ENCODE measurements at places on chromosomes 1 and 21. TPM values are rescaled to one million over a fixed set of nuclear protein-coding genes. Genes with fewer than 3 reads are reported as not detected.

GRCh38 chr21:36132696-36133095 lies 2.2 kb upstream of the CBR3 start:
- H3K4me3 ChIP-seq: no peak overlapping the region
- H3K27ac ChIP-seq: no peak overlapping the region
- DNase-seq: no peak

GRCh38 chr1:209827384-209828262 lies at the start of gene UTP25:
Gene UTP25 (plus strand): TSS chr1:209827972. CDS start chr1:209828064, 92 bp downstream.
- peaks cover 10% of the 10 kb centered on the region for H3K4me1 ChIP-seq
- H3K36me3 ChIP-seq: peaks cover 16% of the 10 kb centered on the region
- DNase-seq: peak; percentile 92
- peak within 1 kb of the TSS; percentile 93 for H3K4me3 ChIP-seq
- H3K27me3 ChIP-seq: peaks cover 4% of the 10 kb centered on the region

- H3K27ac ChIP-seq: no peak overlapping the region
- no peaks in the 10 kb centered on the region for H3K27me3 ChIP-seq
- no peak overlapping the region for H3K4me3 ChIP-seq
Measured at GRCh38 chr1:52795464-52795863, 47.1 kb upstream of the ZYG11A start.

DNA sequence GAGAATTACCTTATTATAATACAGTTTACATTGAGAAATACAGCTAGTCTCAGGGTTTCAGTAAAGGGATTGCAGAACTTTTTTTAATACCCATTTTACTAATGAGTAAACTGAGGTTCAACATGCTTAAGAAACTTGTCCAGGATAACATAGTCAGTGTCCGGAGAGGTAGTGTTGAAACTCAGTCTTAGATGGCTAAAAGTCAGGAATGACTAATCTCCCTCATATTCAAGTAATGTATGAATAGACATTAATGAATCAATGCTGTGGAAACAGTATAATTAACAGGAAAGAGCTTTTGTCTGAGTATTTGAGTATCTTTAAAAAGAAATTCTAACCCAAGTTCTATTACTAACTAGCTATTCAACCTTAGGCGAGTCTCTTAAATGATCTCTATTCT lies 397.6 kb downstream of the PLA2G4A start:
- no peak for DNase-seq
- H3K4me3 ChIP-seq: no peak overlapping the region
- H3K27me3 ChIP-seq: no peaks in the 10 kb centered on the region
- H3K36me3 ChIP-seq: no peaks in the 10 kb centered on the region
- peaks cover 10% of the 10 kb centered on the region for H3K4me1 ChIP-seq

DNA sequence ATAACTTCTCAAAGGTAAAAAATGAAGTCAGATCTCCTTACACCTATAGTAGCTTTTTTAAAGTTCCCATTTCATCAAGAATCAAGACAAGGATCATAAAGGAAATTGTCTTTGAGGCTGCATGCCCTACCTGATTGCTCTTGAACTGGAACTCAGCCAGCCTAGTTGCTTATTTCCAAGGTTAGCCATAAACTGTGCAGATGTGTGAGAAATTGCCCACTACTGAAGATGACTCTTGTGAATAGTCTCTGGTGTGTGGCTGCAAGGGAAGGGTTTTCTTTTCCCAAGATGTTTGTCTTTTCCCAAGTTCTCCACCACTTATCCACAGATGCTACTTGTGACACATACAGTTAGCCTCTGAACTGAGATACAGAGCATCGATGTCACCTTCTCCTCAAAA lies 81.7 kb upstream of the DUSP10 start:
- H3K36me3 ChIP-seq: peaks cover 6% of the 10 kb centered on the region
- H3K4me1 ChIP-seq: peaks cover 20% of the 10 kb centered on the region

DNA sequence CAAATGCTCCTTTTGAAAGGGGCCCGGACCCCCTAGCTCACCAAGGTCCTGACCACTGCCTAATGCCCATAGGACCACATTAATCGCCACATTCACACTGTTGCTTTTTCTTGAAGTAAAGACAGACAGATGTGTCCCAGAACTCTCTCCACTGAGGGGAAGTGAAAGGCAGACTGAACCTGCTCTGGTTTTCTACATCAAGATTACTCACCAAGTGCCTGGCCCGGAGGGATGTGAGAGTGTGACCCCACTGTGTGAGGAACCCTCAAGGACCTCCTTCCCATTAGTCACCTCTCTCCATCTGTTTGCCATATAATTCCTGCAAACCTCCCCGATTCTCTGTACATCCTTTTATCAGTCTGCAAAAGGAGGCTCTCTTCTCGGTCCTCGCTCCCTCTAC lies 381.5 kb downstream of the OMA1 start:
- no peak overlapping the region for H3K27ac ChIP-seq
- peaks cover 17% of the 10 kb centered on the region for H3K36me3 ChIP-seq
- no peak overlapping the region for H3K4me3 ChIP-seq
- H3K4me1 ChIP-seq: peaks cover 34% of the 10 kb centered on the region
- no peaks in the 10 kb centered on the region for H3K27me3 ChIP-seq
- DNase-seq: no peak

DNA sequence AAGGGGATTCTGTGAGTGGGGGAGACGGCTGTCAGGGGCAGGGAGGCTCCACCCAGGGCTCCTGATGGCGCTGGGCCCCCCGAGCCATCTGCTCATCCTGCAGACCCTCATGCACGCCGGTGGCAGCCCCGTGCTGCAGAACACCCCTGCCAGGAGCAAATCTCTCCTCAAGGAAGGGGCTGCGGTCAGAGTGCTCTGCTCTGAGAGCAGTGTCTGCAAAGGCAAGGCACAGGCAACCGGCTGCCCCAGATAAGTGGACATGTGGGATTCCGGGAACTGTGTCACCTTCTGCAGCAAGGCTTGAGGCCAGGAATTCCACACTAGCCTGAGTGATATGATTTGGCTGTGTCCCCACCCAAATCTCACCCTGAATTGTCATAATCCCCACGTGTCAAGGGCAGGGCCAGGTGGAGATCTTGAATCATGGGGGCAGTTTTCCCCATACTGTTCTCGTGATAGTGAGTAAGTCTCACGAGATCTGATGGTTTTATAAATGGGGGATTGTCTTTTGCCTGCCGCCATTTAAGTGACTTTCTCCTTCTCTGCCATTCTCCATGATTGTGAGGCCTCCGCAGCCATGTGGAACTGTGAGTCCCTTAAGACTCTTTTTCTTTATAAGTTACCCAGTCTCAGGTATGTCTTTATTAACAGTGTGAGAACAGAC lies 101.0 kb downstream of the PDE9A start:
- no peaks in the 10 kb centered on the region for H3K27me3 ChIP-seq
- DNase-seq: no peak
- no peak overlapping the region for H3K27ac ChIP-seq
- H3K4me3 ChIP-seq: no peak overlapping the region
- peaks cover 23% of the 10 kb centered on the region for H3K36me3 ChIP-seq

DNA sequence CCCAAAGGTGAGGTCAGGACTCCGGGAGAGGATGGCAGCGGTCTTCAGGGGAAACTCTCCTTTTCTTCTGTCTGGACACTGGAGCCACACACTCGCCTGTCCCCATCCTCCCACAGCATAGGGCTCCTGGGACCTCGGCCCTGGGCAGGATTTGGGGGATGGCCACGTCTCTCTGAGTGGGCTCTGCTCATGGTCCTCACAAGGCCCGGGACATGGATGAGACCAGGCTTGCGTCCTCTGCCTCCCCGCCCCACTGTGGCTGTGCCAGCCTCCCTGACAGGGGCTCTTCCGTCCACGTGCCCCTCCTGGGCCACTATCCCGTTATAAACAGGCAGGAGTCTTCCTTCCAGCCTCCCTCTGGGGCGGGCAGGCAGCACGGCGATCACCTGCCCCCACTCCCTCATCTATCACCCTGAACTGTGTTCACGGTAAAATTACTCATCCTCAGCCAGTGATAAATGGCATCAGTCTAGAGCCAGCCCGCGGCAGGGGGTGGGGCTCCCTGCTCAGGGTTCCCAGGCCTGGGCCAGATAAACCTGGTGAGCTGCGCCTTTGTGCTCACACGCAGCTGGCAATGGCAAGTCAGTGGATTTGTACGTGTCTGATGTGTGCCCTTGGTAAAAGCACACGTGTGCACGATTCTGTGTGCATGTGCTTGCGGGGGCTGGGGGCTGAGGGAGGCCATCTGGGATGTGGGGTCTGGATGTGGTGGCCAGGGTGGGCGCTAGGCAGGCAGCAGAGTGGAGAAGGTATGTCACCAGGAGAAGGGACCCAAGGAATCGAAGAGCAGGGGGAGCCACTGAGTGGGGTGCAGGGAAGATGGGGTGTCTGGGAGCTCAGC lies 12.6 kb upstream of the SAMD11 start:
- peaks cover 64% of the 10 kb centered on the region for H3K27me3 ChIP-seq
- H3K4me3 ChIP-seq: no peak overlapping the region
- no peak overlapping the region for H3K27ac ChIP-seq

GRCh38 chr1:206686478-206687249 lies 2.0 kb downstream of the MAPKAPK2 start:
- no peak for DNase-seq
- peak overlapping the region; percentile 85 for H3K4me3 ChIP-seq
- no peak overlapping the region for H3K27ac ChIP-seq
- H3K36me3 ChIP-seq: no peaks in the 10 kb centered on the region

- H3K4me3 ChIP-seq: no peak overlapping the region
- H3K27ac ChIP-seq: no peak overlapping the region
Measured at GRCh38 chr1:182795563-182796228, 6.1 kb downstream of the NPL start.

The AIRE gene
- total RNA-seq: 0.09 TPM

The TMEM54 gene
- total RNA-seq: 29.0 TPM

The MEX3A gene
- 70.6 TPM for total RNA-seq

The ANGPTL3 gene
- not detected for total RNA-seq

The S100A8 gene
- total RNA-seq: 1.4 TPM

The GNG5 gene
- 108 TPM for total RNA-seq

Data from WTC11 (cell line).